ENCODE measurements at places on chromosomes 4 and X. TPM values are rescaled to one million over a fixed set of nuclear protein-coding genes. Genes with fewer than 3 reads are reported as not detected.

Gene DCAF4L1
- 0.11 TPM for total RNA-seq

Gene CXCL8
- 6.3 TPM for total RNA-seq

Gene TRPC5OS
- total RNA-seq = not detected

Gene TMEM185A
- 18.9 TPM for total RNA-seq

Gene FABP2
- total RNA-seq = not detected

Measured in uterine smooth muscle cell (primary cell).